Stimulated activated CD8-positive, alpha-beta memory T cell treated with anti-CD3 and anti-CD28 coated beads, Interleukin-7, amount 100 ng/mL, for 1 hour (primary cell): ENCODE measurements at places on chromosomes 5 and 9.

DNA sequence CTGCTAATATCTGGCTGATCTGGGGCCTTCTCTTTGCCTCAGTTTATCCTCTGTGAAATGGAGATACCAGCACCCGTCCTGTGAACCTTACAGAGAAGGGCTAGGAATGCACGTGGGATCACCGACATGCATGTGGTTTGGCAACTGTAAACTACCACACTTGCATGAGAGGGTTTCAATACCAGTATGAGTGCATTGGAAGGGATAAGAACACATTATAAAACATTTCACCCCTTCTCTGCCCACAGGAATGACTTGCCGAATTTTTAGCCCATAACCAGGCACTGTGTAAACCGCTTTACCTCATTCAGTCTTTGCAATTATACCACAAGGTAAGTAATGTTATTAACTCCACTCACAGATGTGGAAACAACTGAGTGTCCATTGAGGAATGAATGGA lies 8.9 kb upstream of the RAB14 start:
- no peak for DNase-seq

- DNase-seq: no peak
These were observed 98.1 kb downstream of the SREK1 start for GRCh38 chr5:66242050-66242715.

- DNase-seq: no peak
These were observed 7.6 kb downstream of the TSPAN17 start for GRCh38 chr5:176654856-176655255.

DNA sequence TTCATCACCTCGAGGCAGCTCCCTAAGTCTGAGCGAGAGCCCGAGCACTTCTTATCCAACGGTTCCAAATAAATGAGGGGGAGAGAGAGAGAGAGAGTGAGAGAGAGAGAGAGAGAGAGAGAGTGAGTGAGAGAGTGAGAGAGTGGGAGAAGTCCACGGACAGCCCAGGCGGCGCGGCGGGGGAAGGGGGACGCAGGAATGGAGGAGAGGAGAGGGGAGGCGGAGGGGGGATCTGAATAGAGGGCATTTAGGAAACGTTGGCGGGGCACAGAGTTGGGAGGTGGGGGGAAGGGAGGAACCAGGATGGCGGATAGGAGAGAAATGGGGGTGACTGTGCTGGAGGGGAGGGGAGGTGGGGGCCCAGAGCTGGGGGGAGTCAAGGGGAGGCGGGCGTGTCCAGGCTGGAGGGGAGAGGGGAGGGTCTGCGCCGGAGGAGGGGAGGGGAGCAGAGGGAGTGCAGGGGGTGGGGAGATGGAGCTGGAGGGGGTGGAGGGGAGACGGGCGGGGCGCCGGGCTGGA lies 398 bp upstream of the BASP1 start:
- no peak for DNase-seq

DNA sequence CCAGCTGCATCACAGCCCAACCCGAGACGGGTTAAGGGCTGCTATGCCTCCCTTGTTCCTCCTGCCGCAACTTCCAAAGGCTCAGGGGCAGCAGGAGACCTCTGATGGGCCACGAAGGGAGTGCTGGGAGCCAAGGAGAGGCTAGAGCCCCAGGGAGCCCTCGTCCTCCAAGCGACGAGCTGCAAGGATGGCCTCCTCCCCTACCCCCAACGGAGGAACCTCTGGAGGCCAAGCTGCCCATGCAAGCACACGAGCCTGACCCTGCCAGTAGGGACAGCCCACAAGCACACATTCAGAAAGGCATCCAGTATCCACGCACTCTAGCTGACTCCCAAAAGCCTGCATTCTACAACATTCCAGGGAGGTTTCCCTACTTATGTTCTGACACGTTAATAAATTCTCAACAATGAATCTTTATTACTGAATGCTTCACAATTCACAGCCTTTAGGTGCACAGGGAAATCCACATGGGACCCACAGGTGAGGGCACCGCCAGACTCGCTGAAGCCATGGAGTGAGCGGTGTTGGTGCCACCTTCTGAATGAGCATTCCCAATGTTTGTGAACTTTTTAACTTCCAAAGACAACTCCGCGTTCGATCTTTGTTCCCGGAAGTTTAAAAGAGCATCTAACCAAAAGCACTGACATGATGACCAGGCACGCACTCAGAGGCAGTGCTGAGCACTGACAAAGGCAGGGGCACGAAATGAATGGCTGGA lies 28.7 kb downstream of the IPPK start:
- no peak for DNase-seq

GRCh38 chr5:112823656-112824055 lies 37.4 kb upstream of the SRP19 start:
- DNase-seq: no peak

- no peak for DNase-seq
These were observed 23.6 kb downstream of the IRX4 start for GRCh38 chr5:1859099-1859498.

- no peak for DNase-seq
These were observed 10.6 kb downstream of the HMCN2 start for GRCh38 chr9:130276121-130276520.

GRCh38 chr5:56006094-56006493 lies 11.3 kb upstream of the IL6ST start:
- no peak for DNase-seq

- DNase-seq: no peak
These were observed 32.2 kb downstream of the FANCC start for GRCh38 chr9:95285307-95285706.

DNA sequence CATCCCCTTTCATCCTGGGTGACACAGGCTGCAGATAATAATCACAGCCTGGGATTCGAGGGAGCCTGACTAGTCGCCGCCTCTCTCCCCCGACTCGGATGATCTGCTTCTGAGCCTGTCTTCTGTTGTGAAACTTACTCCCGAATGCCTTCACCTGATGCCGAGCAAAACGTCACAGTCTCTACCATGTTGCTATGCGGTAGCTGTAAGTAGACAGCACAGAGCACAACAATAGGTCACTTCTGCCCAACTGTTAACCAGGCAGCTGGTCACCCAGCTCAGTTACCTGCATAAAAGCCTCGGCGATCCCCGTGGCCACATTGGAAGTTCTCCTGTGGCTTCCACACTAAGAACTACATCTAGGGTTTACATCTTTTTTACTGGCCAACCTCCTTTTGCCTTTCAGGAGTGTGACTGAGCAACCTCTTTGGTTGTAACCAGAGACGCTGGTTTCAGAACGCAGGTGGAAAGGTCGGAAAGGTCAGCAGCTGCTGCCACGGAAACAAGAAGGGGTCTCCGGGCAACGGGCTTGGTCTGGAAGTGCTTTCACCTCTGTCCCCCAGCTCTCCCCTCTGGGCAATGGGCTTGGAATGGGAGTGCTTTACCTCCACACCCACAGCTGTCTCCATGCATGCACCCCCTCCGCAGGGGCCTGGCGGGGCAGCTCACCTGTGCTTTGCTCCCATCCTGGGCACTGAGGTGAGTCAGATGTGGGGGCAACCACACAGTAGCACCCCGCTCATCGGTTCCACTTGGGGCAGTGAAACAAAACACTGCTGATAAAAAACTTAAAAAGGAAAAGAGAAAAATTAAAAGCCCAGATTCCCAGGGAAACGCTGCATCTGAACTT lies 7.6 kb upstream of the PPP1R26 start:
- DNase-seq: no peak

- DNase-seq: no peak
These were observed 63.2 kb upstream of the FSTL4 start for GRCh38 chr5:133675376-133676154.

- DNase-seq: no peak
These were observed 14.7 kb upstream of the TMEM250 start for GRCh38 chr9:136133191-136133958.

GRCh38 chr5:126335886-126336285 lies 87.3 kb upstream of the GRAMD2B start:
- no peak for DNase-seq

DNA sequence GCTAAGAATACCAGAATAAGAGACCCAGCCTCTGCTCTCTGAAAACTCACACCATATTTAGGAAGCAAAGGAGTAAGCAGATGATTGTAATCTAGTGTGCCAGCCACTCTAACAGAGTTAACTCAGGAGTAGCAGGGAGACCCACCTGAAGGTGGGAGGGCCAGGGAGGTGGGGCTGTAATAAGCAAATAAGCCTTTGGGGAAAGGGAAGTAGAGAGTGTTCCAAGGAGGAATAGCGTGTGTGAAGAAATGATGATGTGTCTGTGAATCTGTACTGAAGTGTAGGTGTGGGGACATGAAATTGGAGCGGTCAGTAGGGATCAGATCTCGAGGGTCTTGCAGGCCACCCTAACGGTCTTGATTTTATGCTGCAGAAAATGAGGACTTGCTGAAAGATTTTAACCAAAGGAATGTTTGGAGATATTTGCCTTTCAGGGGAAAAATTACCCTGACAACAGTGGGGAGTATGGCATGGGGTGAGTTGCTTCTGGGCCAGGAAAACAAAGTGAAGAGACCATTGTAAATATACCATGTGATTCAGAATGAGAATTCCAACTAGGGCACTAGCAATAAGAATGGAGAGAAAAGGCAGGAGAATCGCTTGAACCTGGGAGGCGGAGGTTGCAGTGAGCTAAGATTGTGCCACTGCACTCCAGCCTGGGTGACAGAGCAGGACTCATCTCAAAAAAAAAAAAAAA lies 44.1 kb upstream of the FSD1L start:
- DNase-seq: no peak

DNA sequence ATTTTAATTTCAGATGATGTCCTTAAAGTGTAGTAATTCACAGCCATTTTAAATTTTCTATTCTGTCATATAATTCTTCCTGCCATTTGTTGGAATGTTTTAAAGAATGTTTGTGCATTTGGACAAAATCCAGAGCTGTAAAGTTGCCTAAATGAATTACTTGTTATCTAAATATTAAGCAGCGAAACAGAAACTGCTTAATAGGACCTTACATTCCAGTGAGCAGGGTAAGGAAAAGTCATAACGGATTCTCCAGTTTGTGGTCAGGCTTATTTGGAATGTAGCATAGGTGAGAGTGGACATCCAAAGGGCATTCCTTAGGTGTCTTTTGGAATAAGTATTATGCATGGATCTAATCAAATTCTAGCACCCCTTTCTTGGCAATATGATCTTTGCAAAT lies 410.4 kb upstream of the PTPRD start:
- DNase-seq: no peak

GRCh38 chr9:107675351-107676259 lies 186.0 kb upstream of the KLF4 start:
- DNase-seq: no peak

GRCh38 chr5:9782826-9783560 lies 152.8 kb upstream of the TAS2R1 start:
- DNase-seq: no peak

- DNase-seq: no peak
These were observed 19.4 kb downstream of the NR2F1 start for GRCh38 chr5:93602241-93603077.

DNA sequence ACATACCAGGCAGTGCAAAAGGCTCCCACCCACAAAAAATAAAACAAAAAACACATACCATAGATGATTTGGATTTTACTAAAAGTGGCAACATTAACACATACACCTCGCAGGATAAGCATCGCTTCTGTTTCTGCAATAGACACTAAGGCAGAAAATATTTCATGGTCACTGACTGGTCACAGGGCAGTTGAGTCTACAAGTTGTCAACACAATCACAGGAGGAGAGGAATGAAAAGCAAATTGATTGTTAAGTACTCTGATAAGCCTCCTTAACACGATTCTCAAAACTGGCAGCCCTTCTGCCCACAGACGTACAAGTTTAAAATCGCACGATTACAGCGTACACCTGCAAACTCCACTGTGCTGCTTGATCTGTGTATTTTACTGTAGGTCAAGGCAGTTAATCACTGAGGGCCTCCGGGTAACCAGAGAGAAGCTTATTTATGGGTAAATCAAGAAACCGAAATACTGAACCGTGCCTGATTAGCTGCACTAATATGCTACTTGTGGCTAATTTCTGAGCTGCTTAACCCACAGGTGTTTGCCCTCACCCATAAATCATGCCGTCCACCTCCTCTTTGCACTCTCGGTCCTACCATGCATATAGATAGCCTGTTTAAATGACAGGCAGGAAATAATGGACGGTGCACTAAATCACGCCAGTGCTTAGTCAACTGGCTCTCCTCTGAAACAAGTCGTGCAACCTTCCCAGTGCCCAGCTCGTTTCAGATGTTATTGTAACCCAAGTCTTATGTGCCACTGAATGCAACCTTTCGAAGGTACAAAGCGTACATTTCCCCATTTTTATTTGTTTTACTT lies 659.4 kb upstream of the ADAMTS16 start:
- DNase-seq: no peak

GRCh38 chr9:79877943-79878602 lies 306.3 kb downstream of the TLE4 start:
- no peak for DNase-seq

- DNase-seq: no peak
These were observed 71.8 kb downstream of the PHF2 start for GRCh38 chr9:93648181-93648580.
